Esophagus muscularis mucosa (tissue), 4 donors: ENCODE measurements at places on chromosomes 16 and 17. TPM values are rescaled to one million over a fixed set of nuclear protein-coding genes. Genes with fewer than 3 reads are reported as not detected.

GRCh38 chr16:162271-162991, 3.3 kb upstream of the HBM start:
- H3K4me1 ChIP-seq, result peaks cover 21% of the 10 kb centered on the region
- DNase-seq, result no peak
- H3K36me3 ChIP-seq, result no peaks in the 10 kb centered on the region
- peaks cover 26% of the 10 kb centered on the region for H3K27me3 ChIP-seq

DNA sequence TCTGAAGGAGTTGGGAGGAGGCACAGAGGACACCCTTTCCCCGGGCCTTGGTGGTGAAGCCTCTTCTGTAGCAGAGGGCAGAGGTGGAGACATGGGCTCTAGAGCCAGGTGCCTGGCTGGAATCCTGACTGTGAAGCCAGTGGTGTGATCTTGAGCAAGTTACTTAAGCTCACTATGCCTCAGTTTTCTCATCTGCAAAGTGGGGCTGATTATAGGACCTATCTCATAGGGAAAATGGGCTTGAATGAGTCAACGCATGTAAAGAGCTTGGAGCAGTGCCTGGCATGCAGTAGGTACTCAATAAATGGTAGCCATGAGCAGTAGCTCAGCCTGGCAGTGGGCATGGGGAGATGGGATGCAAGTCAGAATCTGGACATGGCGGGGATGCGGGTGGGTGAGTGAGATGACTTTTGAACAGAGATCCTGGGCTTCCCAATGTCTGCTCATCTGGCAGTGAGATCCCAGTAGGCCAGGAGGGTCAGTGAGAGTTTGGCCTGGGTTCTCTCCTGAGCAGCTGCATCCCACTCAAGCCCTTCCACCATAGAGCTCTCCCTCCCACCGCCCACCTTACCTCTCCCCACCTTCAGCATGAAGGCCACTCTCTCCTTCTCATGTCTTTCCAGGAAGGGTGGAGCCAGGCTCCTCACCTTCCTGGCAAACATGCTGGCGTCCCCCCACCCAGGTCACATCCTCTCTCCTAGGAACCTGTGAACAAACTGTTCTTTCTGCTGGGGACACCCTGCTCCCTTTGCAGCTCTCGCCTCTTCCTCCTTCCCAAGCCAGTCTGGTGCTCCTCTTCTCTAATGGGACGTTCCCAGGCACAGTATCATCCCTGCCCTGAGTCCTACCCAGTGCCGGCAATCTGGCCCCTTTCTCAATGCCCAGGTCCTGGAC, 13.1 kb upstream of the SP2 start:
- H3K4me1 ChIP-seq, result peaks cover 13% of the 10 kb centered on the region
- no peak for DNase-seq
- H3K27me3 ChIP-seq, result no peaks in the 10 kb centered on the region
- H3K36me3 ChIP-seq, result no peaks in the 10 kb centered on the region

DNA sequence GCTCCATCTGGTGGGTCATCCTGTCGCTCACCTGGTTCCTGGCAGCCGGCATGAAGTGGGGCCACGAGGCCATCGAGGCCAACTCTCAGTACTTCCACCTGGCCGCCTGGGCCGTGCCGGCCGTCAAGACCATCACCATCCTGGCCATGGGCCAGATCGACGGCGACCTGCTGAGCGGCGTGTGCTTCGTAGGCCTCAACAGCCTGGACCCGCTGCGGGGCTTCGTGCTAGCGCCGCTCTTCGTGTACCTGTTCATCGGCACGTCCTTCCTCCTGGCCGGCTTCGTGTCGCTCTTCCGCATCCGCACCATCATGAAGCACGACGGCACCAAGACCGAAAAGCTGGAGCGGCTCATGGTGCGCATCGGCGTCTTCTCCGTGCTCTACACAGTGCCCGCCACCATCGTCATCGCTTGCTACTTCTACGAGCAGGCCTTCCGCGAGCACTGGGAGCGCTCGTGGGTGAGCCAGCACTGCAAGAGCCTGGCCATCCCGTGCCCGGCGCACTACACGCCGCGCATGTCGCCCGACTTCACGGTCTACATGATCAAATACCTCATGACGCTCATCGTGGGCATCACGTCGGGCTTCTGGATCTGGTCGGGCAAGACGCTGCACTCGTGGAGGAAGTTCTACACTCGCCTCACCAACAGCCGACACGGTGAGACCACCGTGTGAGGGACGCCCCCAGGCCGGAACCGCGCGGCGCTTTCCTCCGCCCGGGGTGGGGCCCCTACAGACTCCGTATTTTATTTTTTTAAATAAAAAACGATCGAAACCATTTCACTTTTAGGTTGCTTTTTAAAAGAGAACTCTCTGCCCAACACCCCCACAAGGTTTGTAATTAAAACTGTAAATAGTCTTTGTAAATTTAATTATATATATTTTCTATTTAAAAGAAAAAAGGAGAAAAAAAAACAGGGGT, 1.7 kb downstream of the FZD2 start:
- no peaks in the 10 kb centered on the region for H3K27me3 ChIP-seq
- no peak overlapping the region for H3K27ac ChIP-seq
- DNase-seq, result no peak
- no peaks in the 10 kb centered on the region for H3K36me3 ChIP-seq
- H3K4me3 ChIP-seq, result peak overlapping the region; percentile 65

GRCh38 chr16:85057948-85058347, 30.4 kb downstream of the KIAA0513 start:
- no peak overlapping the region for H3K4me3 ChIP-seq
- no peaks in the 10 kb centered on the region for H3K36me3 ChIP-seq
- no peaks in the 10 kb centered on the region for H3K27me3 ChIP-seq
- no peak overlapping the region for H3K27ac ChIP-seq

KRTAP1-1 gene
- not detected for total RNA-seq

DNA sequence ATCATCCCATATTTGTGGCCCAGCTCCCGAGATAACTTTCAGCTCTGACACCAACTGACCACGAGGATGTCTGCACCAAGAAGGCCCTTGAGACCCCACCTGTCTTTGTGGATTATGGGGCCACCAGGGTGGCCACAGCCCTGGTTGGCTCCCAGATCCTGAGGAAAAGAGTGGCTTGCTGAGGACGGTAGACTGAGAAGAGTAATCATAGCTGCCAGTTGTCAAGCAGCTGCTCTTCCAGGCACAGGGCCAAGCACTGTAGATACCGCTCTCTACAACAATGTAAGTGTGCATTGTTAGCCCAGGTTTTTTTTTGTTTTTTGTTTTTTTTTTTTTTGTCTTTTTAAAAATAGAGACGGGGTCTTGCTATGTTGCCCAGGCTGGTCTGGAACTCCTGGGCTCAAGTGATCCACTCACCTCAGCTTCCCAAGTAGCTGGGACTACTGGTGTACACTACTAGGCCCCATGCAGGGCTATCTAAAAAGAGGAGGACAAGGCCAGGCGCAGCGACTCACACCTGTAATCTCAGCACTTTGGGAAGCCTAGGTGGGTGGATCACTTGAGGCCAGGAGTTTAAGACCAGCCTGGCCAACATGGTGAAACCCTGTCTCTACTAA, 9.6 kb downstream of the ZNF205 start:
- H3K4me1 ChIP-seq, result peaks cover 12% of the 10 kb centered on the region
- no peak overlapping the region for H3K4me3 ChIP-seq
- H3K36me3 ChIP-seq, result peaks cover 11% of the 10 kb centered on the region
- H3K27me3 ChIP-seq, result no peaks in the 10 kb centered on the region

DNA sequence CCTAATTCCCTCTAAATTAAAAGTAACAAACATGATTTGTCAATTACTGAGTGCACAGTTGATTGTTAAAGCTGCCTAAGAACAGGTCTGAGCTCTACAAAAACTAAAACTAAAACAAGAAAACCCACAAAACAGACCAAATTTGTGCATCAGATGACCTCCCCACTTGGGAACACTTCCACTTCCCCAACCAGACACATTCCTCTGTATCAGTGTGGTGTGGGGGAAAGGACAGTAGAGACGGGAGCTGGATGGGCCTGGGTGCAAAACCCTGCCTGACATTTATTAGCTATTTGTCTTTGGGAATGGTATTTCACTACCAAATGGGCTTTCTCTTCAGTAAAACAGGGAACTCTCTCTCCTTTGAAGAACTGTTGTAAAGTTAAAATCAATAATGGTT, 29.8 kb downstream of the STAT3 start:
- H3K27me3 ChIP-seq, result no peaks in the 10 kb centered on the region
- DNase-seq, result no peak
- H3K36me3 ChIP-seq, result no peaks in the 10 kb centered on the region
- peaks cover 91% of the 10 kb centered on the region for H3K4me1 ChIP-seq
- H3K27ac ChIP-seq, result no peak overlapping the region
- no peak overlapping the region for H3K4me3 ChIP-seq

- DNase-seq, result no peak
- no peak overlapping the region for H3K27ac ChIP-seq
- peaks cover 28% of the 10 kb centered on the region for H3K4me1 ChIP-seq
- H3K4me3 ChIP-seq, result no peak overlapping the region
- H3K36me3 ChIP-seq, result no peaks in the 10 kb centered on the region
- peaks cover 23% of the 10 kb centered on the region for H3K27me3 ChIP-seq
These were observed 84.2 kb downstream of the KCNJ12 start for GRCh38 chr17:21460358-21460757.

DNA sequence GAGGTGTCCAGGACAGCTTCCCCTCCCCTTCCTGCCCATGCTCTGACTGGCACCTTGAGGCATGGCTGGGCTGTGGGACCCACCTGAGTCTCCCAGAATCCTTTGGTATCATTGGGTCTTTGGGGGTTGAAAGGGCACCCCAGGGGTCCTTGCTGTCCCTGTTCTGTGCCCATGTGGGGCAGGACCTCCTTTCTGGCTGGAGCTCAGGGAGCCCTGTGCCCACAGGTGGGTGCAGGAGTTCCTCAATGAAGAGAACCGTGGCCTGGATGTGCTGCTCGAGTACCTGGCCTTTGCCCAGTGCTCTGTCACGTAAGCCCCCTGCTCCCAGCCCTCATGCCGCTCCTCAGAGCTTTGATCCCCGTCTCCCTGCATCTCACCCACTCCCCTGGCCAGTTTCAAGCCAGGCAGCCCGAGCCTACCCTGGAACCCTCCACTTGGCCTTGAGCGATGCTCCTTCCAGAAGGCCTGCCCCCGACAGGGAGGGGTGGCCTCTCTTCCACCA, 11.8 kb downstream of the FMNL1 start:
- H3K27ac ChIP-seq, result no peak overlapping the region
- peaks cover 3% of the 10 kb centered on the region for H3K36me3 ChIP-seq
- H3K4me1 ChIP-seq, result peaks cover 37% of the 10 kb centered on the region
- H3K4me3 ChIP-seq, result no peak overlapping the region
- no peak for DNase-seq

GRCh38 chr17:32103476-32104113, 38.7 kb upstream of the RHOT1 start:
- no peak for DNase-seq
- H3K4me1 ChIP-seq, result no peaks in the 10 kb centered on the region
- H3K36me3 ChIP-seq, result no peaks in the 10 kb centered on the region
- no peaks in the 10 kb centered on the region for H3K27me3 ChIP-seq
- no peak overlapping the region for H3K4me3 ChIP-seq
- no peak overlapping the region for H3K27ac ChIP-seq

GRCh38 chr17:81414756-81415516, 19.7 kb downstream of the BAHCC1 start:
- DNase-seq, result no peak
- H3K4me1 ChIP-seq, result peaks cover 66% of the 10 kb centered on the region
- no peak overlapping the region for H3K27ac ChIP-seq
- H3K27me3 ChIP-seq, result no peaks in the 10 kb centered on the region

PRR29 gene
- total RNA-seq, result 0.42 TPM

GRCh38 chr16:7555459-7555858, 222.8 kb downstream of the RBFOX1 start:
- no peak overlapping the region for H3K27ac ChIP-seq
- no peaks in the 10 kb centered on the region for H3K27me3 ChIP-seq
- DNase-seq, result no peak

- H3K4me1 ChIP-seq, result no peaks in the 10 kb centered on the region
- H3K27me3 ChIP-seq, result no peaks in the 10 kb centered on the region
- no peak overlapping the region for H3K27ac ChIP-seq
- H3K4me3 ChIP-seq, result no peak overlapping the region
These were observed 193.5 kb downstream of the WWOX start for GRCh38 chr16:78292844-78293380.

DNA sequence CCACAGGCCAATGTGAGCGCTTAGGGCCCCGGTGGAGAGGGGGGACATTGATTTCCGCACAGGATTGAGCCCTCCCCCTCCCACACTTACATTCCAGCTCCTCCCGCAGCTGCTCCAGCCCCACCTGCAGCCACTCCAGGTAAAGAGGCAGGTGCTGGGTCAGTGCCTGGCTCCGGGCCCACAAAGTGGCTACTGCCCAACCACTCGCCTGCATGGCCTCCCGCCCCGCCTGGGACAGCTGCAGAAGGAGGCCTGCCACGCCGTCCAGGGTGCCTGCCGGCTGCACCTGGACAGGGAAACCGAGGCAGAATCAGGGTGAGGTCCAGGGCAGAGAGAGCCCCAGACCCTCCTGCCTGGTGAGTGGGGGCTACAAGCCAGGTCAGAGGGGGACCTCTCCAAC, 46.3 kb downstream of the RMI2 start:
- H3K27ac ChIP-seq, result no peak overlapping the region
- H3K4me1 ChIP-seq, result peaks cover 14% of the 10 kb centered on the region

DNA sequence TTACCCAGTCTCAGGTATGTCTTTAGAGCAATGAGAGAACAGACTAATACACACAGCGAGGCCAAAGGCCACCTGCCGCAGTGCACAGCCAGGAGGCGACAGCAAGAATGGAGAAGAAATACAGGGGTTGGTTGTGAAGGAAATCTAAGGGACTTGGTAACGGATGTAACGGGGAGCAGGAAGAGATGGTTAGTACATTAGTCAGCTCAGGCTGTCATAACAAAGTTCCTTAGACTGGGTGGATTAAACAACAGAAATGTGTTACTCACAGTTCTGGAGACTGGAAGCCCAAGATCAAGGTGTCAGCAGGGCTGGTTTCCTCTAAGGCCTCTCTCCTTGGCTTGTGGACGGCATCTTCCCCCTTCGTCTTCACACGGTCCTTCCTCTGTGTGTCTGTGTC, 47.1 kb downstream of the TVP23C start:
- DNase-seq, result no peak
- H3K27ac ChIP-seq, result no peak overlapping the region
- H3K4me1 ChIP-seq, result peaks cover under 1% of the 10 kb centered on the region
- H3K27me3 ChIP-seq, result no peaks in the 10 kb centered on the region

- no peak overlapping the region for H3K27ac ChIP-seq
- no peak overlapping the region for H3K4me3 ChIP-seq
- no peak for DNase-seq
- H3K4me1 ChIP-seq, result no peaks in the 10 kb centered on the region
- H3K36me3 ChIP-seq, result peaks cover 86% of the 10 kb centered on the region
- no peaks in the 10 kb centered on the region for H3K27me3 ChIP-seq
These were observed 44.9 kb downstream of the TTC19 start for GRCh38 chr17:16044487-16044886.

NEUROD2 gene
- not detected for total RNA-seq

- H3K27ac ChIP-seq, result no peak overlapping the region
- H3K4me1 ChIP-seq, result peaks cover 10% of the 10 kb centered on the region
- H3K27me3 ChIP-seq, result no peaks in the 10 kb centered on the region
- peaks cover 89% of the 10 kb centered on the region for H3K36me3 ChIP-seq
- DNase-seq, result no peak
These were observed 9.1 kb downstream of the TMEM208 start for GRCh38 chr16:67235816-67236562.

ZNF469 gene
- total RNA-seq, result 3.7 TPM

- no peak overlapping the region for H3K27ac ChIP-seq
- DNase-seq, result no peak
- peaks cover 59% of the 10 kb centered on the region for H3K36me3 ChIP-seq
- no peaks in the 10 kb centered on the region for H3K27me3 ChIP-seq
These were observed 4.2 kb downstream of the MLLT6 start for GRCh38 chr17:38709104-38709820.
